ENCODE measurements at places on chromosomes 7 and 10.
A peak's percentile ranks its signal among the peaks of the same experiment; 100 is the strongest.

GRCh38 chr10:121702351-121703320 is 104.4 kb upstream of the FGFR2 start:
- DNase-seq, result no peak

DNA sequence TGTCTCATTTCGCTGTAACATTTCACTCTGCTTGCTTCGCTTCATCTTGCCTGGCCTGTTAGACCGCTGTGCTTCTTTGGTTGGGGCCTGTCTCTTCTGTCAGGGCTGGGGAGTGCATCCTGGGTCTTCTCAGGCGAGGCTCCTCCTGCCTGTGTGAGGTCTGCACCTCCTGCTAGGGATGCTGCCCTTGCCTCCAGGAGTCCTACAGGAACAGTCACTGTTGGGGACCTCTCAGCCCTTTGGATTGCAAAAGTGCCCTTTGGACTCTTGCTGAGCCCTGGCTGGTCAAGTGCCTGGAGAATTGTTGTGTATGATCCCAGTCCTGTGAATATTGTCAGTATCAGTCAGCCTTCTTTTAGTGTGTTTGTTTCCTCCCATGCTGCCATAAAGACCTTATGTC is 84.1 kb downstream of the MDFIC start:
- no peak for DNase-seq

DNA sequence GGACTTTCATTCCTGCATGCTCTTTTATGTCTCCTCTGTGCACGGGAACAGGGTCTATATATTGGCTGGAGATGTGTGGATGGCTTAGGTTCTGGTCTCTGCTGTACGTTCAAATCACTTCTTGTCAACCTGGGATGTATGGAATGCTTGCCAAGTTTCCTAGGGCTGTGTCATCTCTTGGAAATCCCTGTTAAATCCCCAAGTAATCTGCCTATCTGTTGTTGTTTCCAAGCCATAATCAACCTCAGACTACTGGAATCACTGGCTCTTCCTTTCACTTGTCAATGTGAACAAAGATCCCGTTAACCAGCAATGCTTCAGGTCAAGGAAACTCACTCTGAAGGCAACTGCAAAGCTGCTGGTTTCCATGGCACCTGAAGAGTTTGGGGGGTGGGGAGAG is 93.3 kb upstream of the FAM171A1 start:
- no peak for DNase-seq

GRCh38 chr7:150806863-150807262 is 6.3 kb downstream of the TMEM176A start:
- no peak for DNase-seq

DNA sequence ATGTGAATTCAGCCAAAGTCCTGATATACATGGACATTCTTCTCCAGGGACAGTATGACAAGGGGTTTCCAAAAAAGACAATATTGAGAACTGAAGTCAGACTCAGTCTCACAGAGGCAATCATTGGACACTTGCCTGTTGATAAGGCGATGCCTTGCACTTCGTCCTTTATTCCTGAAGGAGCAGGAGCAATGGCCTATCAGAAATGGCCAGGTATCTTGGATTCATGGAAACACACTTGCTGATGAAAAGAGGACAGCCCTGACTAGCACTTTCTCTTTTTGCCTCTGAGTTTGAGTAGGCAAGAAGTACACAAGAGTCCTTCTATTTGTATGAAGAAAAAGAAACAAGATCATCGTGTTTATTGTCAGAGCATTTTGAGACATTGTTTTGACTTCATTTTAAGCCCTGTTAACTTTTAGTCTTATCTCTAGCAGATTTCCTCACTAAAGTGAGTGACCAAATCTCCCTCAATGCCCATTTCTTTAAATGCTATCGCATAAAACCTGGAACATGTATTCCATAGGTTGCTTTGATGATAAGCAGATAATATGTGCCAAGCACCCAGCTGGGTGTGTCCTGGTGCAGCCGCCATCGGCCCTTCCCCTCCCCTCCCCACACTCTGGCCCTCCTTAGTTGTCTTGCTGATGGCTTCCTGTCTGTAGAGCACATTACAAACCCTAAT is 26.6 kb downstream of the ST8SIA6 start:
- DNase-seq, result no peak

DNA sequence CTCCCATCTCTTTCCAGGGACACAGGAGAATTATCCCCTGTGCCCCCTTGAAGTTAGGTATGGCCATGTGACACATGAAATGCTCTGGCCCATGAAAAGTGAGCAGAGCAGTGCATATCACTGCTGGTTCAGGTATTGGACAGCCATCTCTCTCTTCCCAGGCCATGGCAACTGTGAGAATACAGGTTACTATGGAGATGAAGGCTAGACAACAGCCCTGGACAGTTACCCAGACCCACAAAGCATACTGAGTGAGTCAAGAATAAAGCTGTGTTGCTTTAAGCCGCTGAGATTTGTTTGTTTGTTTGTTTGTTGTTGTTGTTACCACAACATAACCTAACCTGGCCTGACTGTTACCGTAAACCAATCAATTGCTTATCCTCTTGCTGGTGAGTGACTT is 722.3 kb downstream of the KCNMA1 start:
- DNase-seq, result no peak

DNA sequence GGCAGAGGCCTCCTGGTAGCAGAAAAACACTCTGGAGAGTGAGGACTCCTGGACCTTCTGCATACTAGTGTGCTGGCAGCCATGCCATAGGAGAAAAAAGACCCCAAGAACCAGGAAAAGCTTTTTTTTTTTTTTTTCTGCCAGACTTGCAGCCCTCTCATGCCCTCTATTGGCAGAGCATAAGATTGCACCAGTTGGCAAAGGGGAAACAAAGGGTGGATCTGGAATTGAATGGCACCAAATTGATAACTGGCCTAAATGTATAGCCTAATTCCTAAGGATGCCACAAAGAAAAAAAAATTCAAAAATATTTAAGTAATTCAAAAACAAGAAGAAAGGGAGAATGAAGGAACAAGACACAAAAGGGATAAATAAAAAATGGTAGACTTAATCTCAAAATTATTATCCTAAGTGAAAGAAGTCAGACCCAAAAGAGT is 112.5 kb upstream of the GHITM start:
- DNase-seq, result peak; percentile 25

DNA sequence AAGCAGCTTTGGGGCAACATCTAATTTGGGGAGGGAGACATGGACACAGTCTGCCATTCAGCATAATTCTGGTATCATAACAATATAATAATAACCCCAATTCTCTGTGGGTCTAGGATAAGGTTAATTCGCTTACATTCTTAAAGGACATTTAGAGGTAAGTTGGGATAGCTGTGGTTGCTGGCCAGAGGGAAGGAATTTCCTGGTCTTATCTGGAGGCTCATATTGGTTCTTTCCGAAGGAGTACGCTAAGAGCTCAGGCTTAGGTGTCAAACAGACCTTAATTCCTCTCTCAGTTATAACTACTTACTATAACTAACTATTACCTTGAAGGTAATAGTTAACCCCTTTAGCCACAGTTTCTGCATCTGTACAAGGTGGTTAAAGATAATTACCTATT is 68.8 kb downstream of the SPAG6 start:
- DNase-seq, result no peak

GRCh38 chr7:140004672-140005071 is 58.1 kb downstream of the PARP12 start:
- DNase-seq, result no peak

DNA sequence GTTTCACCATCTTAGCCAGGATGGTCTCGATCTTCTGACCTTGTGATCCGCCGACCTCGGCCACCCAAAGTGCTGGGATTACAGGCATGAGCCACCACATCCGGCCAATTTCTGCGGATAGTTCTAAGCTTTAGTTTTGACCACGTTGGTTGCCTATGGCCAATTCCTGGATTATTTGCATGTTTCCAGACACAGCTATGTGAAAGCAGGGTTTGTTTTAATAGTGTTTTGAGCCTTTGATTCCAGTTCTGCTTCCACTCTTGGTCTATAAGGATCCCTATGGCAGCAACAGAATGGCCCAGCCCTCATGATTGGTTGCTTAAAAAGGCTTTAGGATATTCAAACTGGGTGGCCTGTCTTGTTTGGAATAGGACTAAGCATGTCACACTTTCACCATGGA is 19.1 kb downstream of the SIRT1 start:
- DNase-seq, result no peak

- DNase-seq, result no peak
These were observed 24.1 kb downstream of the PDLIM1 start for GRCh38 chr10:95266674-95267095.

GRCh38 chr7:84824057-84824651 is 362.7 kb downstream of the SEMA3D start:
- DNase-seq, result no peak

- no peak for DNase-seq
These were observed 11.1 kb downstream of the H2BK1 start for GRCh38 chr7:151198945-151199848.

GRCh38 chr10:5611899-5612680 is 54.3 kb downstream of the ASB13 start:
- no peak for DNase-seq

GRCh38 chr10:32308027-32308603 is 38.8 kb downstream of the EPC1 start:
- no peak for DNase-seq

GRCh38 chr7:89265631-89266030 is 470.1 kb upstream of the TEX47 start:
- no peak for DNase-seq

DNA sequence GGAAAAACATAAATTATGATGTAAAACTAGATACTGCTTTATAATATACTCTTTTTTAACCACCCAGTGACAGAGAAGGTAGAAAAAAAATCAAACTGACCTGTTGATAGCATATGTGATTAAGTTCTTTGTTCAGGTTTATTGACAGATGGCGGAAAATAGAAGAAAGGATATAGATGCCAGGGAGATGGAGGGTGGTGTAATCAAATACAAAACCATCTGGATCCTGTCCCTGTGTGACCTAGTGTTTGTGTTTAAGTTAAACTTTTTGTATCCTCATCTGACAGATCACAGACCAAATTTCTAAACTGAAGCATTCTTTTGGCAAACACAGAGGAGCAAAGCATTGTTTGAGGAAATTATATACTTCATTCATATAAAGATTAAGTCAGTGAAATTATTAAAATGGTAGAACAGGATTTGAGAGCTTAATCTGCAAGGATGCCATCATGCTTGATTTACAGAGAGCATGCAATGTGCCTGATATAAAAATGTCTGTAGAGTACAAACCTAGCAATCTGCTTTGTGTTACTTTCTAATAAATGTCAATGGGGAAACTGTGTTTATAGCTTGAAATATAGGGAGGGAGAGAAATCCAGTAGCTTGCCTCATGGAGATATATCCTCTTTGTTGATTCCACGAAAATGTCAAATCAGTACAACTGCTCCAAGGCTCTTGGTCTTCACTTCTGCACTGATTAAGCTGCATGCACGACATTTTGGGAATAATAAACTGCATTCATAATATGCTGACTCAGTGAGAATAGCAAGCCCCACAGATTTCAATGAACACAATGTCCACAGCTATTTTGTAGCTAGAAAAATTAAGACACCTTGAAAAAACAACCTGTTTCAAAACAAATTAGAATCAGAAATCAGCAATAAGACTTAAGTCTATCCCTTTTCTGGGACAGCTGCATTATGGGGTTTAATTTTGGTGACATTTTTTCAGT is 39.0 kb downstream of the SEM1 start:
- no peak for DNase-seq

GRCh38 chr10:5023177-5023805 is 19.6 kb upstream of the AKR1C2 start:
- no peak for DNase-seq

DNA sequence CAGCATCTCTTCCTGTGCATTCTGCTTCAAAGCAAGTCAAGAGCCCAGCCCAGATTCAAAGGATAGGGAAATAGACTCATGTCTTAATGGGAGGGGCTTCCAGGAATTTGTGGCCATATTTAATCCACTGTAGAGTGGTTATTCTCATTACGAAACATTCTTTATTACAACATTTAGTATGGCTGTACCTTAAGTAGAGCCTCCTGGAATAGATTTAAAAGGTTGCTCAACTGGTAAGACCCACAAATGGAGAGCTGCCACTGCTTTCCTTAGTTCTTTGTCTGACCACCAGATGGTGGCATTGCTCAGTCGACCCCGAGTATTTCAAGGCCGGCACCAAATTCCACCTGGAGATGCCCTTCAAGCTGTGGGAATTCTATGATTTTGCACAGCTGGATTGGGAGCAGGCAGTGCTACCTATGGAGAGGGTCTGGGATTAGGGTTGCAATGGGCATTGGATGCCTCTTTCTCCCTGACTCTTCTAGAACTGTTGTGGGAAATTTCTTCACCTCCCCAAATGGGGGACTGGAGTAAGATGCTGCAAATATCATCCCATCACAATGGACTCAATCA is 102.2 kb downstream of the RBM20 start:
- DNase-seq, result peak; percentile 62

DNA sequence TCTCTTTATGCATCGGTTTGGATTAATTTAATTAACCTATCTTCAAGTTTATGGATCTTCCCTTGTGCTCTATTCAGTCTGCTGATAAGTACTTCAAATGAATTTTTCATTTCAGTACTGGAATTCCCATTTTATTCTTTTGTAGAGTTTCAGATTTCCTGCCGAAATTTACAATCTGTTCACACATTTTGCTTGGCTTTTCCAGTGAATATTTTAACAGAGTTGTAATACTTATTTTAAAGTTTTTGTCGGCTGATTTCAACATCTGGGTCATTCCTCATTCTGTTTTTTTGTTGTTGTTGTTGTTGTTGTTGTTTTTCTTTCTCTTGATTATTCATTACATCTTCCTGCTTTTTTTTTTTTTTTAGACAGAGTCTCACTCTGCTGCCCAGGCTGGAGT is 89.9 kb upstream of the KCNMA1 start:
- no peak for DNase-seq

DNA sequence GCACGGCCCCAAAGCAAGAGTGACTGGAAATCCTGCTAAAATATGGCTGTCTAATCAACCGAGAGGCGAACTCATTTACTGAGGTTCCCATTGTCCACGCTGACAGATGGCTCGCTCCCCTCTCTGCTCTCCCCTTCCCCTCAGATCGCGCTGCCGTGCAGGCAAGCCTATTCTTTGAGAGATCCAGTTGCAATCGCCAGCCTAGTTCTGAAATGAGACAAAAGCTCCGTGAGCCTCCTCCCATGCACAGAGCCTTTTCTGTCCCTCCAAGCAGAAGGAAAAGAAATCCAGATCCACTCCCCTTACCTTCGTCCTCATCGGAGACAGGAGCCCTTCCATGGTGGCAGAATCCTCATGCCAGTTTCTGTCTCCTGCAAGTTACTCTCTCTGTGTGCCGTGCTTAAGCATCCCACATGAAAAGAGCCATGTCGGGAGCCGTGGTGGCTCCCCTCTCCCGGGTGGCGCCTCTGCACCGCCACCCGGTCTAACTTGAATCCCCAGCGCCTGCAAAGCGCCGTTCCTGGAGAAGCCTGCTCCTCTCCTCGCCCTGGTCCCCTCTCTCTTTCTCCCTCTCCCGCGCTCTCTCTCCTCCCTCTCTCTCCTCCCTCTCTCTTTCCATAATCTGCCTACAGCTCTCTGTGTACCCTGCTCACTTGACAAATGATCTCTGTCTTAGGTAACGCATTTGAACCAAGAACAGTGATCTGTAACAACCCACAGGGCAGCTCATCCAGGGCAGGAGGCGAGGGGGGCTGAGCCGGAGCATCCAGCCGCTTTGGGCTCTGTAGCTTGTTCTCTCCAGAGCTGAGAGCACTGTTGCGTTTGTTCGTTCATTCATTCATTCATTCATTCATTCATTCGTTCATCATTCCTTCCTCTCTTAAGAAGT is 156.8 kb downstream of the FRMD4A start:
- DNase-seq, result no peak
